ENCODE measurements at places on chromosomes 7 and 10.
A peak's percentile ranks its signal among the peaks of the same experiment; 100 is the strongest.

DNA sequence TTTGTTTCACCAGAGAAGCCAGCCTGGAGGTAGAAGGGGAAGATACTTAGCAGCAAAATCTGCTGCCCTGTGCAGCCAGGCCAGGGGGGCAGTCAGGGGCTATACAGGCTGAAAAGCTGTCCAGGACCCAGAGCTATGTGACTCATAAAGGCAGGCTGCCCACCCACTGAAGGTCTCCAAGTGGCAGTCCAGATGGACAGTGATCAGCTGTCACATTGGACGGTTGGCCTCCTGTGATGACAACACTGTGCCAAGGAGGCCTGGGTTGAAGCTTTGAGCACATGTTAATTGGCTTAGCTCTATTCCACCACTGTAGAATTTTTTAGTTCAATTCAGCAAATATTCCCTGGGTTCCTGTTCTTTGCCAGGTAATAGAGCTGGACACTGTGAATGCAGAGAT lies 577.3 kb upstream of the GALNT17 start:
- no peak for DNase-seq

GRCh38 chr10:83373671-83374070 lies 765.6 kb upstream of the GHITM start:
- DNase-seq = peak; percentile 7

DNA sequence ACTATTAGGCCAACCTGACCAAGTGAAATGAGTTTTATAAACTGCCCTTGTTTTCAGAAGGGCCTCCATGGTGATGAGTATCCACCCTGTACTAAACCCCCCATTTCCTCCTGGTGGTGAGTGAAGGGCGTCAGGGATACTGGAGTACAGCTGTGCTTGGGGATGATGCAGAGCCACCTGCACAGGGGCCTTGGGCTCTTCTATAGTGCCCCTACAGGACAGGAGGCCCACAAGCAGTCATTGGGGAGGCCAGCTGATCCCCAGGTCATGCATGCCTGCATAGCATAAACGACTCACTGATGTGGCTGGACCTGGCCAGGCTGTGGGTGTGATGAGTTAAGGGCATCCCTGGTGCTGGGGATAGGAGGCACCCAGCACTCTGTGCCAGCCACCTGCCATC lies 114.1 kb upstream of the CELF2 start:
- no peak for DNase-seq

DNA sequence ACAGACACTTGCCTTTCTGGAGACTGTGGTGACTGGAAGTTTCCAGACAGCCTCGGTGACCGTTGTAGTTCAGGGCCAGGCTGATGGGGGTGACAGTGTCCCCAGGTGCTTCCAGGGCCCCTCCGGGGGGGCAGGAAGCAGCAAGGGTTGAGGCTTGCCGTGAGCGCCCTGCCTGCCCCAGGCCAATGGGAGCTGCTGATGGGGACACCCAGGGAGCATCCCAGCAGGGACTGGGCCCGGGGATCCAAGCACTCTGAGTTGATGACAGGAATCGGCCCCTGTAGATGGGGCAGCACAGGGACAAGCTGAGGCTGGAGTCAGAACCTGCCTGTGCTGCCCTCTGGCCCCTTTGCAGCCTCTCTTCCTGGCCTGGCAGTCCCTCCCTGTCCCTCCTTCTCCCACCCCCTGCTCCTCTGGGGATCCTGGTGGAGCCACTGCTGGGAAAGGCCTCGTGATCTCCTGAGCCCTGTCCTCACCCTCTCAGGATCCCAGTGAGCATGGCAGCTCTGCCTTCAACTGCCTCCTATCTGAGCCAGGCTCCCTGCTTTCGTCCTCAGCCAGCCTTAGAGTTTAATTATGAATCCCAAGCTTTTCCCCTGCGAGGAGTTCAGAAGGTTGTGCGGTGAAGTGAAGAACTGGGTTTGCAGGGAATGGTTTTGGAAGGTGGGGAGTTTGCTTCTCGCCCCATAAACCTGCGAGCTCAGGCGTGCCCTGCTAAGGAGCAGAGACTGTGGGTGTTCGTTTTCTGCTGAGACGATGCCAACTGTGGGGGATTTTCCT lies 84.7 kb downstream of the ADCY1 start:
- no peak for DNase-seq

- DNase-seq = no peak
Measured at GRCh38 chr7:117137868-117138267, 184.6 kb downstream of the ST7 start.

GRCh38 chr7:39168403-39169098 lies 190.8 kb downstream of the POU6F2 start:
- DNase-seq = no peak

GRCh38 chr10:67112765-67113164 lies 186.9 kb downstream of the LRRTM3 start:
- no peak for DNase-seq

GRCh38 chr10:60978287-60979115 lies 34.5 kb upstream of the RHOBTB1 start:
- DNase-seq = no peak

DNA sequence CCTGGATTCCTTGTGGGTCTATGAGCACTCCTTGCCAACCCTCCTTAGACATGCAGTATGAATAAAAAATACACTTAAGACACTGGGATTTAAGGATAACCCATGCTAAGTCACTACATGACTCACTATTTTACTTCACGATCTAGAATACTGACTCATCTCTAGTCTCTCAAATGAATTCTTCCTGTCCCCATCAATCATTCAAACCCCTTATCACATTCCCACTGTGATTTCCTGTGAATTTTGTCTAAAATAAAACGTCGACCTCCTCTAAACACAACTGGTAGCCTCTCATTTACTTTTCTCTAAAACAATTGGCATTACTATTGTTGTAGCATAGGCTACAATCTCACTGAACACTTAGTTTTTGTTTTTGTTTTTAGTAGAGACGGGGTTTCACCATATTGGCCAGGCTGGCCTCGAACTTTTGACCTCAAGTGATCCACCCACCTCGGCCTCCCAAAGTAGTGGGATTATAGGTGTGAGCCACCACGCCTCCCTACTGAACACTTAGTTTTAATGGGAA lies 3.9 kb upstream of the IQUB start:
- DNase-seq = peak; percentile 15

- DNase-seq = no peak
Measured at GRCh38 chr7:36474283-36475010, 84.8 kb downstream of the ANLN start.

- DNase-seq = no peak
Measured at GRCh38 chr10:103854265-103854685, 1.1 kb downstream of the SH3PXD2A start.

DNA sequence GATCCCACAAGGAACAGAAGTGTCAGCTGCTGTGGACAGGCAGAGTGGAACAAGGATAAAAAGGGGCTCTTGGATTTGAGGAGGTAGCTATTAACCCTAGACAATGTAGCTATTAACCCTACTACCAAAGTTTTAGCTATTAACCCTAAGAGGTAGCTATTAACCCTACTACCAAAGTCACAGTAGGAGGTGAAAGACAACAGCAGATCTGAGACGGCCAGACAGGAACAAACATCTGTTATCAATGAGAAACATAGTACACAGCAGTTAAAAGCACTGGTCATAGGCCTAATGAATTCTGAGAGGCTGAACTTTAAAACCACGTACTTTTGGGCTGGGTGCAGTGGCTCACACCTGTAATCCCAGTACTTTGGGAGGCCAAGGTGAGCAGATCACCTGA lies 11.9 kb downstream of the ERCC6 start:
- no peak for DNase-seq

All from suppressor macrophage treated with lipopolysaccharide for 4 hours (primary cell).